CD4-positive, CD25-positive, alpha-beta regulatory T cell (primary cell): ENCODE measurements at places on chromosomes 1 and 21.

GRCh38 chr1:25799935-25800702, at the start of gene SELENON:
SELENON (plus strand) TSS chr1:25800193; CDS start chr1:25800231, 38 bp downstream.
- no peak for DNase-seq

- no peak for DNase-seq
Observed at GRCh38 chr1:83717785-83718184, 281.1 kb downstream of the TTLL7 start.

DNA sequence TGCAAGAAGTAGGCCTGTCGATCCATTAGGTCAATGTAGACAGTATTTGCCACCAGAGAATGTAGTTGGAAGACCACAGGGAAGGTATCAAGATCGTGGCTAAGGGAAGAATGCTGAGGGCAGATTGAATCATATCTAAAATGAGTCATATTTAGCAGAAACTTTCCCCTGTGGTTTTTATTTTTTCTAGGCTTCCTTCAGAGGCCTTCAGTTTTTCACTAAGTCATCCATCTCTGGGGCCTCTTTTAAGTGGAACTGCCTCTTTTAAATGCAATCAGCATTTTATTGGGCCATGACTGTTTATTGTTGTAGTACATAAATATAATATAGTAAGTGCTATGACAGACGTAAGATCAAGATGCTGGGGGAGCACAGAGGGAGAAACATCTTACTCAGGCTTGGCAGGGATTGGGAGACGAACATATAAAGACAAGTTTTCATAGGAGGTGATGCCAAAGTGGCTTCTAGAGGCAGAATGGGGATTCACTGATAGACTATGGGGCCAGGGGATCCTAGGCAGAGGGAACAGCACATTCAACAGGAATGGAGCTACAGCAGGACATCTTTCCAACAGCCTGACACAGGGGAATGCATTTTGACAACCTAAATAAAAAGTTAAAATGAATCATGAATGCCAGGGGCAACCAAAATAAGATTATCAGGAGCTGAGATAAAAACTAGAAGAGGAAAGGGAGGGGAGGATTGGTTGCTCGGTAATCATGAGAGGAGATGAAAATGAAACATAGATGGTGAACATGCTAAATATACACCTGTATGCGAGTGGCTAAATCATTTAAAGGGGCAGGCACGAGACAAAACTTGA, 20.1 kb downstream of the UBE2U start:
- DNase-seq = no peak

DNA sequence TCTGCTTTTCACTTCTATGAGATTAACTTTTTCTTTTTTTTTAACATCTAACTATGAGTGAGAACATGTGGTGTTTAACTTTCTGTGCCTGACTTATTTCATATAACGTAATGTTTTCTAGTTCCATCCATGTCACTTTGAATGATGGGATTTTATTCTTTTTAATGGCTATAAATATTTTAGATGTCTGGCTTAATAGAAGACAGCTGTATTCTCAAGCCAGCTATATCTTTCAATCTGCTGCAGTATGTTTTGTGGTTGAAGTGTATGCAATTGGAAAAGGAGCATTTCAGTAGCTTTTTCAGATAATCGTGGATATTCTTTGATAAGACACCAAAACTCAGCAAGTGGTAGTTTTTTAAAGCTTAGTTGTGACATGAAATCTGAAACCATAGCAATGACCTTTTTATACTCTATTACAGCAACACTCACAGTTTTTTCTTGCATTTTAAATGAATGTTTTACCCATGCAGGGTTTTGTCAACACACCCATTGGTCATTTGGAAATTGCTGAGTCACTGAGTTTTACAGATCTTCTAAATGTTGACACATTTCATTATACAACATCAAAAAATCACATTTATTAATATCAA, 5.7 kb upstream of the SVBP start:
- DNase-seq = no peak

- no peak for DNase-seq
Observed at GRCh38 chr1:54047384-54048305, 5.4 kb downstream of the TMEM59 start.

DNA sequence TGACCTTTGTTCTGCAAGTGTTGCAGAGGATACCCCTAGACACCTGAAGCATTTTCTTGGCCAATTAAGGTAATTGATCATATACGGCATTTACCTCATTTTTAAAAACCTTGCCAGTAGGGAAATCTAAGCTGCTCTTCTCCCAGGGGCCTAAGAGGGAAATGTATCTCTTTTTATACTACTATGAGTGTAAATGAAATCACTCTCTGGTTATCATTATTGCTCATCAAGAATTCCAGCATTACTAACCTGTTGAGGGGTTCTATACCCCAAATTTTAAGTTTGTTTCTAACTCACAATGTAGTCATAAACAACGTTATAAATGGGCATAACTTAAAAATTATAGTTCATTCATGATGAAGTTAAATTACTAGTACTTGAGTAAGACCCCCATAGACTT, 27.4 kb downstream of the TMED5 start:
- no peak for DNase-seq

- DNase-seq = no peak
Observed at GRCh38 chr1:240712014-240712731, 100.2 kb upstream of the GREM2 start.

DNA sequence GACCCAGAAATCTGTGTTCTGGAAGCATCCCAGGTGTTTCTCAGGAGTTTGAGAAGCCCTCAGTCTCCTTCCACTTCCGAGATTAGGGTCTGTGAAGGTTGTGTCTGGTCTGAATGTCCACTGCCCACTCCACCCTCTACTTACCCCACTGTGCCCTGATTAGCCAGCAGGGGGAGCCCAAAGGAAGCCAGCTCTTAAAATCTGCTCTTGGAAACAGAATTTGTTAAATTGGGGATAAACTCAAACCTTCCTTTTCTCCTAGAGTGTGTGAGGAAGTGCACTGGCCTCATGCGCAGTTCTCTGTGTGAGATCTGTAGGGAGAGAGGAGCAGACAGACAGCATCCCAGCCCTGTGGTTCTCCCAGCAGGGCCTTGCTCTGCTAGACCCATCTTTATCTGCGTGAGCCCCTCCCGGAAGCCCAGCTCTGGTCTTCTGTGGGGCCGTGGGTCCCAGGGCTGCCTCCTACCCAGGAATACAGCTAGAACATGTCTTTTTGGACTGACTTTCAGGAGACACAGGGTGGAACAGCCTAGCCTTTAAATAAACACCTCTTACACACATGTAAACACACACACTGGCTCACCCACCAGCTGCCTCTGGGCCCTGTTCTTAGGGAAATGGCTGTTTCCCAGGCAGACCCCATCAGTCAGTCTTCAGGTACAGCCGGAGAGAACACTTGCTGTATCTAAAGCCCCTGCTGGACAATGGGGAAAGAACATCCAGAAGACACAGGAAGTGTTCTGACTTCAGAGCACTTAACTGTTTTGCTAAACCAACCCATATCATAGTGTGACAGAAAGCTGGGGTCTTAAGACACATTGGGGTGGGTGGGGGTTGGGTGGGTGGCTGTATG, 52.2 kb downstream of the SMYD2 start:
- peak; percentile 14 for DNase-seq

- no peak for DNase-seq
Observed at GRCh38 chr1:227891223-227891954, 56.3 kb downstream of the WNT9A start.

- no peak for DNase-seq
Observed at GRCh38 chr1:231836227-231836893, 209.8 kb downstream of the DISC1 start.

DNA sequence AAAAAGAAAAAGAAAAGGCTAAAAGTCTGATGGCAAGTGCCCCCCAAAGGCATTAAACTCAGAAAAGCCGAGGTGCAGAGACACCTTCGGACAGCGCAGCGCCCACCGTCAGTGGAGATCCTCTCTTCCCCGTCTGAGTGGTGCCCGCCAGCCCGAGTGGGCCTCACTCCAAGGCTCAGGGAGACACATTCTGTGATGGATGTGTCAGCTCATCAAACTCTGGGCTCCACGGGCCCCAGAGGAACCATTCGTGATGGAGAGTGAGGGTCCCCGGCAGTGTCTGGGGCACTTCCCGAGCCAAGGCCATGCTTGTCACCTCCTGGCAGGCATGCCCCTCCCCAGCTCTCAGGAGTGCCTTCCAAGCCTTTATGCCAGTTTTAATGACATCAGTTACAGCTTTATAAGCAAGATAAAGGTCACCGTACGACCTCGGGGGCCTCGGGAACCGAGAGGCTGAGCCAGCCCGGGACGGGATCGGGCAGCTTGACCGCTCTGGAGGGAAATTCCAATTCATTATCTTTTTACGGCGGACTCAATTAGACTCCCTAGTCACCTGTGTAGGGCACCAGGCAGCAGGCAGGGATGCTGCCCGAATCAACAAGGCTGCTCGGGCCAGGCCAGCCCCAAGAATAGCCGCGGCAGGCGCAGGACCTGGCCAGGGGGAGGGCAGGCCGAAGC, 49.5 kb downstream of the MORN1 start:
- DNase-seq = no peak

DNA sequence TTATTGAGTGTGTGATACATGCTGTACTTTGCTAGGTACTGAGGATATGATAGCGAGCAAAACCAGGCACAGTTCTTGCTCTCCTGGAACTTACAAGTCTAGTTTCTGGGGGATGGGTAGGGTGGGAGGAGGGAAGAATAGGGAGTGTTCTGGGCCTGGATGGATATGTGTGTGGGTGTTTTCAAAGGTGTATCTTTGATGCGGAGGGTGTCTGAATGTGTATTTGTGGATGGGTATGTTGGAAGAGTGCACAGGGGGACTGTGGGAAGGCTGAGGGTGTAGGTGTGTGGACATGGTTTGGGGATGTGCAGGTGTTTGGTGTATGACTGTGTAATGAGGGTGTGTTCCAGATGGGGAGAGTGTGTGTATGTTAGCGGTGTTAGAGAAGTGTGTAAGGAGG, 4.5 kb upstream of the DPH2 start:
- DNase-seq = no peak

- no peak for DNase-seq
Observed at GRCh38 chr1:3785456-3786157, 10.7 kb downstream of the LRRC47 start.

DNA sequence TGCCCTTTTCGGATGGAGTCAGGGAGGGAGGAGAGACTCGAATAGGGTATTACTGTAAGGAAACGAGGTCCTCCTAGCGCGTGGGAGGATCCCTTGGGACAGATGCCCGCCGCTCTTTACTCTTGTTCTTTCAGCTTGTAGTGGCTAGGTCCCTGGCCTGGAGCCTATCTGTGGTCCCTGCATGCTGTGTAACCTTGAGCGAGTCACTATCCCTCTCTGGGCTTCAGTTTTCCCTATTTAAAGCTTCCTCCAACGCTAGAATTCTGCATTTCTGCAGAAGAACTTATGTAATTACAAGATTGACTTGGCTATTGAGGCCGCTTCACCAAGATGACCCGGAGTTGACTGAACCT, 744 bp downstream of the MIER1 start:
- no peak for DNase-seq

GRCh38 chr1:207429963-207430362, 24.2 kb upstream of the CR2 start:
- no peak for DNase-seq

GRCh38 chr1:183761871-183762270, 43.0 kb upstream of the RGL1 start:
- DNase-seq = no peak

DNA sequence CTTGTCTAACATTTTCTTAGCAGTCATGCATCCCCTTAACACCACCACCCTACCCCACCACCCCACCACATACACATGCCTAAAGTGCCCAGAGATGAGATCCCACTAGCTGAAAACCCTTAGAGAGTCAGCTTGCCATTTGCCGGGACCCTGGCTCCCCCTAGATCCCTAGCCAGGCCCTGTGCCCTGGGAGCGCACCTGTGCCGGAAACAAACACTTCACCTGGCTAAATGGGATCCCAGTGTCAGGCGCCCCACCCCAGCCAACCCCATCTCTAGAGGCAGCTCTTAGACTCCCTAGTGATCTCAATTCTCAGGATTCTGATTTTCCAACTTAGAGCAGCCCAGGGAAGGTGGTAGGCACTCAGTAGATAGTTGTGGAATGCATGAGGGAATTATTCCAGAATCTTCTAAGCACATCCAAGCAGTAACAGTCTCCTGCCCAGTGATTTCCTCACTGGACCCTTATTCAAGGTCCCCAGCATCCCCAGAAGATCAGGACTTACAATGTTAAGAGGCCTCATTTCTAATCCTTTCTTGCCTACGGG, 105.2 kb downstream of the LAMC2 start:
- no peak for DNase-seq

- no peak for DNase-seq
Observed at GRCh38 chr1:228256626-228257375, 49.0 kb downstream of the OBSCN start.

DNA sequence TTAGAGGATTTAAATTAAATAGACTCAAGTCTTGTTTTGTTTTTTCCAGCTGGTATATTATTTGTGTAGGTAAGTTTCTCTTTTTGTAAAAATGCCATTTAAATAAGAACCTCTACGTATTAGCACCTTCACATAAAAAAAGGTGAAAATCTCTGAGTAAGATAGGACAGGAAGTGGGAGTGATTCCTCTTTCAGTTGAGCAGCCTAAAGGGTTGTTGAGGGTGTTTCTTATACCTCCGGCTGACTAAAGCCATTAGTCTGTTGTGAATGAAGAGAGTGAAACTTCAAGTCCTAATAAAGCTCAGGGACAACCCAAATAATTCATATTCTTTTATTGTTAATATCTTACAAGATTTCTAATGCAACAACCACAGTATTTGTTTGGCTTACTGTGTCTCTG, 188.7 kb downstream of the CHRM3 start:
- no peak for DNase-seq

- DNase-seq = no peak
Observed at GRCh38 chr1:182003953-182004586, 57.4 kb downstream of the ZNF648 start.

DNA sequence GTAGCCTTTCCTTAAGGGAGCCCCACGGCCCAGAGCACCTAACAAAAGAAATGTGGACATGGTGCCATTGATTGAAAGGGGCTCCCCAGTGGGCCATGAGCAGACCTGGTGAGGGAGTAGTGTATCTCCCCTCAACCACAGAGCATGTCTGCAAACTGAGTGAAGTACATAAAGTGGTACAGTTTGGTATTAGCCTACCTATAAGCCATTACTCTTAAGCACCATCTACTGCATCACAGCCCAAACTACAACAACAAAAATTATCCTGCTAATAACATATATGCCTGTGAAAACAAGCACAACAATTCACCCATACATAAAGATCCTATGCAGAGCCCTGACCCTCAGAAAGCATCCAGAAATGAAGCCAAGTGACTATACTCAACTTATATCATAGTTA, 407.8 kb downstream of the PTPRC start:
- DNase-seq = no peak

GRCh38 chr1:232421143-232421796, 208.7 kb downstream of the SIPA1L2 start:
- DNase-seq = no peak

- no peak for DNase-seq
Observed at GRCh38 chr1:201645956-201646355, 107.0 kb downstream of the NAV1 start.

GRCh38 chr1:205563927-205564441, 59.5 kb downstream of the CDK18 start:
- no peak for DNase-seq
